Heart right ventricle (tissue), 16 donors: ENCODE measurements at places on chromosomes 3 and 15. TPM values are rescaled to one million over a fixed set of nuclear protein-coding genes. Genes with fewer than 3 reads are reported as not detected.

DNA sequence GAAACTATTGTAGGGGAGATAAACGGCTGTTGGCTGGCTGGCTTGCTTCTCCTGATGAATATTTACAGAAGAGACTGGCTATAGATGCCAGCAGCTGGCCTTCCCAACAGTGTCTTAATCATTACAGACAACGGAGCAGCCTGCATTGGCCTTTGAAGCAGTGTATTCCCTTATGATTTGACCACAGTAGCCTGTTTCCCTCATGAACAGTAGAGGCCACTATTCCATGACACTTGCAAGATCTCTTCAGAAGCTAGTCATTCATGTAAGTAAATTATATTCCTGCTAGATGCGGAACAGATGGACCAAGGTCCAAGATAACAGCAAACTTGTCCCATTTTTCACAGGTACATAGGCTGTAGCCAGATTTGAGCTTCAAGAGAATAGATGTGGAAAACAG is 47.3 kb downstream of the TMCO5A start:
- H3K27ac ChIP-seq: no peak overlapping the region
- H3K36me3 ChIP-seq: no peaks in the 10 kb centered on the region
- no peaks in the 10 kb centered on the region for H3K4me1 ChIP-seq
- H3K27me3 ChIP-seq: no peaks in the 10 kb centered on the region

DNA sequence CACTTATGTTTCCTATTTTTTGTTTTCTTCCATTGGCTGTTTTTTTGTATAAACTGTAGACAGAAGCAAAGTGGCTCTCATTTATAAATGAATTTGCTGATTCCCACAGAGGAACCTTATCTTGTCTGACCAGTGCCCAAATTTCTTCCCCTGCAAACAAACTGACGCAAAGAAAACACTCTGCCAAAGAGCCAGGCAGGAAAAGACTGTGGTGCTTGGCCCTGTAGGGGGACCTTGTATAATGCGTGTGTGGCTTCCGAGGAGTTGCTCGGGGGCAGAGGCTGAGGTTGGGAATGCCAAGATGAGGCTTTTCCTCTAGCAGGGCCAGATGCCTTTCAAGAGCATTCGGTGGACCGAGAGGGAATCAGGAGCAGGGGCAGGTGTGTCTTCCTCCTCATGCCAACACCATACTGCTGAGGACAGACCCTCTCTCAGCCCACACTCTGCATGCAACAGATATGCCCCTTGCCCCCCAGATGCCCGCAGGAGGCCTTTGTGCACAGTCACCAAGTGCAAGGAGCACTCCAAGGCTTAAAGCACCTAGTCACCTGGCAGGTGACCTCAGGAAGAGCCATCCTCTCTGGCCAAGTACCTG is 104.3 kb upstream of the ABHD17C start:
- H3K27me3 ChIP-seq: no peaks in the 10 kb centered on the region
- no peaks in the 10 kb centered on the region for H3K36me3 ChIP-seq
- DNase-seq: no peak
- H3K4me3 ChIP-seq: no peak overlapping the region
- H3K27ac ChIP-seq: no peak overlapping the region

- no peaks in the 10 kb centered on the region for H3K27me3 ChIP-seq
- H3K27ac ChIP-seq: no peak overlapping the region
- no peak overlapping the region for H3K4me3 ChIP-seq
These were observed 2.3 kb downstream of the GORASP1 start for GRCh38 chr3:39104961-39105686.

The SRPRB gene
- 28.2 TPM for total RNA-seq

- H3K36me3 ChIP-seq: no peaks in the 10 kb centered on the region
- no peak for DNase-seq
- H3K27ac ChIP-seq: no peak overlapping the region
- H3K4me1 ChIP-seq: peaks cover 21% of the 10 kb centered on the region
- peaks cover 71% of the 10 kb centered on the region for H3K27me3 ChIP-seq
These were observed 1.5 kb downstream of the SLITRK3 start for GRCh38 chr3:165194511-165195240.

GRCh38 chr3:197495999-197496745 is 59.6 kb downstream of the BDH1 start:
- no peak overlapping the region for H3K27ac ChIP-seq
- H3K27me3 ChIP-seq: no peaks in the 10 kb centered on the region
- H3K4me1 ChIP-seq: no peaks in the 10 kb centered on the region
- no peak overlapping the region for H3K4me3 ChIP-seq
- no peak for DNase-seq

- no peak overlapping the region for H3K4me3 ChIP-seq
- no peak overlapping the region for H3K27ac ChIP-seq
- peaks cover 3% of the 10 kb centered on the region for H3K27me3 ChIP-seq
These were observed 69.7 kb upstream of the LINGO1 start for GRCh38 chr15:77702211-77702957.

DNA sequence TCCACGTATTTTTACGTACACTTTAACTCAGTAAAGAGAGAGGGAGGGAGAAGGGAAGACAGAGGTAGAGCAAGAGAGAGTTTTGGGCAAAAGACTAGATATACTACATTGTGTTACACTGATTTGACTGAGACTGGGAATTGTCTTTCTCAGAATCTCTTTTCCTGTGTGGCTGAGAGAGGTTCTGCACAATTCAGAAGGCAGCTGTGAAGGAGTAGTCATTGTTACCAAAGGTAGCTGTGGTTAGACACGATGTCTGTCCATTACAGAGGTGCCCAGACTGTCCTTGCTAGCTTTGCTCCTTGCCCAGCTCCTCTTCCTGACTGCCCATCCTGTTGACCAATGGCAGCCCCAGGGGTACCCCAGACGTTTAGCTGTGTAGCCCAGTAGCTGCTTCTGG is 577.5 kb upstream of the CBLB start:
- no peak overlapping the region for H3K4me3 ChIP-seq
- H3K27ac ChIP-seq: no peak overlapping the region
- no peaks in the 10 kb centered on the region for H3K27me3 ChIP-seq
- no peak for DNase-seq

GRCh38 chr3:42504334-42505127 is 2.1 kb downstream of the VIPR1 start:
- H3K27me3 ChIP-seq: peaks cover 4% of the 10 kb centered on the region
- no peaks in the 10 kb centered on the region for H3K36me3 ChIP-seq
- peaks cover 11% of the 10 kb centered on the region for H3K4me1 ChIP-seq
- H3K4me3 ChIP-seq: no peak overlapping the region

DNA sequence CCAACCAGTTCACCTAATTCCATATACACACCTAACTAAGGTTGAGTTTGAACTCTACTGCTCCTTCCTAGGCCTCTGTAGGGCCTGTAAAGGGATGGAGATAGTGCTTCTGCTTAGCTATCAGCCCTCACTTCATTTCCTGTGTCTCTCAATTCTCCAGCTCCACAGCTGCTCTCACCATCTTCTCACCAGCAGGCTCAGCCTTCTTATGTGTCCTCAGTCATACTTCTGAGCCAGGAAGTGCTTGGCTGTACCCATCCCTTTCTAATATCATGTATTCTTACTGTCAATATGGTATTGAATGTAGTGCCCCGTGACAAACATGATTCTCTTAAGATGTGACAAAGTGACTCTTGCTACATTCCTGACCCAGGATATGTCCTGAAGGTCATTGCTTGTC is 116.9 kb downstream of the SLC9A9 start:
- DNase-seq: no peak
- H3K27me3 ChIP-seq: no peaks in the 10 kb centered on the region
- H3K4me3 ChIP-seq: no peak overlapping the region
- H3K27ac ChIP-seq: no peak overlapping the region

DNA sequence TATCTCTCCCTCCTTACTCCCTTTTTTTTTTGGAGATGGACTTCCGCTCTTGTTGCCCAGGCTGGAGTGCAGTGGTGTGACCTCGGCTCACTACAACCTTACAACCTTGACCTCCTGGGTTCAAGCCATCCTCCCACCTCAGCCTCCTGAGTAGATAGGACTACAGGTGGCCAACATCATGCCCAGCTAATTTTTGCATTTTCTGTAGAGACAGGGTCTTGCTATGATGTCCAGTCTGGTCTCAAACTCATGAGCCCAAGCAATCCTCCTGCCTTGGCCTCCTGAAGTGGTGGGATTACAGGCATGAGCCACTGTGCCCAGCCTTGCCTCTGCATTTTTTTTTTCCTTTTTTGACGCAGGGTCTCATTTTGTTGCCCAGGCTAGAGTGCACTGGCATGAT is 17.1 kb downstream of the STAG1 start:
- peaks cover 4% of the 10 kb centered on the region for H3K36me3 ChIP-seq
- H3K27me3 ChIP-seq: no peaks in the 10 kb centered on the region
- H3K4me1 ChIP-seq: peaks cover 20% of the 10 kb centered on the region
- DNase-seq: no peak
- H3K27ac ChIP-seq: no peak overlapping the region

- no peaks in the 10 kb centered on the region for H3K27me3 ChIP-seq
- H3K36me3 ChIP-seq: no peaks in the 10 kb centered on the region
- H3K4me1 ChIP-seq: peaks cover 21% of the 10 kb centered on the region
- no peak overlapping the region for H3K4me3 ChIP-seq
- no peak for DNase-seq
- H3K27ac ChIP-seq: no peak overlapping the region
These were observed 30.3 kb upstream of the HHATL start for GRCh38 chr3:42732829-42733459.

The UBL7 gene
- 51.2 TPM for total RNA-seq

The FAM3D gene
- not detected for total RNA-seq

DNA sequence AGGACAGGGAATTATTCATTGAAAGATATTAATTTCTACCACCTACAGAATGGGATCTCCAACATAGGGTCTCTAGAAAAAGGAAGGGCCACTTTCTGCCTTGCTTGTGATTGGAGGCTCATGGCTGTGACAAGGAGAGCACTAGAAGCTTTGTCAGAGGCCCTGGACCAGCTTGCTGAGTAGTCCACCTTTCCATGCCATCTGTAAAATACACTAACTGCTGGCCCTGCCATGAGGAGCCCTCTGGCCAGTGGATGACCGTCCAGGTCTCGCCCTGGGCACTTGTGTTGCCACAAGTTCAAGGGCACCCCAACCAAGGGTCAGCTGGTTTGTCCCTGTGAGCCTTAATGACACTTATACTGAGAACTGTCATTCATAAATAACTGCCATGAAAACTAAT is 1.6 kb upstream of the SYNM start:
- H3K27ac ChIP-seq: no peak overlapping the region
- H3K27me3 ChIP-seq: no peaks in the 10 kb centered on the region
- no peak for DNase-seq

The MYO9A gene
- 27.7 TPM for total RNA-seq

- no peaks in the 10 kb centered on the region for H3K4me1 ChIP-seq
- no peak overlapping the region for H3K4me3 ChIP-seq
- DNase-seq: no peak
- H3K36me3 ChIP-seq: peaks cover 61% of the 10 kb centered on the region
These were observed 105.4 kb downstream of the CLASP2 start for GRCh38 chr3:33612607-33613006.

The PAK6 gene
- total RNA-seq: 14.1 TPM

- no peak overlapping the region for H3K27ac ChIP-seq
- DNase-seq: no peak
- no peak overlapping the region for H3K4me3 ChIP-seq
- H3K36me3 ChIP-seq: no peaks in the 10 kb centered on the region
- H3K4me1 ChIP-seq: no peaks in the 10 kb centered on the region
These were observed 46.2 kb downstream of the KBTBD8 start for GRCh38 chr3:67044295-67044694.

The PIGZ gene
- 7.7 TPM for total RNA-seq

GRCh38 chr15:51647128-51647562 is 24.6 kb upstream of the DMXL2 start:
- H3K27ac ChIP-seq: no peak overlapping the region
- no peaks in the 10 kb centered on the region for H3K4me1 ChIP-seq
- peaks cover 15% of the 10 kb centered on the region for H3K27me3 ChIP-seq
- no peak overlapping the region for H3K4me3 ChIP-seq
- no peaks in the 10 kb centered on the region for H3K36me3 ChIP-seq

The ANKUB1 gene
- not detected for total RNA-seq

DNA sequence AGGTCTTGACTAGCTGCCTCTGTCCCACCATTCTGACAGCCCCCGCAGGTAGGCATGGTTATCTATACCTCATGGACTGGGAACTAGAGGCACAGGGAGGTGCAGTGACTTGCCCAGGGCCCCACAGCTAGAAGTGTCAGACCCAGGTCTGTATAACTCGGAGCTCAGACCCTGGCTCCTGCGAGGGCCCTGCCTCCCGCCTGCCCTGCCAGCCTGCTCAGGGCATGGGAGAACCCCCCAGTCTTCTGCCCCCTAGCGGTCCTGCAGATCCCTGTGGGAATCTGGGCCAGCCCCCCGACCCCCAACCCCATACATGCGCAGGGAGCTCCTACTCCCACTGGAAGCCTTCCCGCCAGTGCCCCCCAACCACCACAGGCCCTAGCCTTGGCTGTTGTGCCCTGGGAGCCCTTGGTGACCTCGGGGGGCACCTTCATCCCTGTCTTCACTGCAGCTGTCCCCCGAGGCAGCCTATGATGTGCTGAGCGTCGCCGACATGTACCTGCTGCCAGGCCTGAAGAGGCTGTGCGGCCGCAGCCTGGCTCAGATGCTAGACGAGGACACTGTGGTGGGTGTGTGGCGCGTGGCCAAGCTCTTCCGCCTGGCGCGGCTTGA is 6.9 kb downstream of the ABTB1 start:
- peaks cover 50% of the 10 kb centered on the region for H3K4me1 ChIP-seq
- peaks cover 21% of the 10 kb centered on the region for H3K36me3 ChIP-seq
- no peaks in the 10 kb centered on the region for H3K27me3 ChIP-seq
- no peak for DNase-seq

GRCh38 chr3:149414557-149415231 is 37.2 kb upstream of the TM4SF1 start:
- no peak overlapping the region for H3K4me3 ChIP-seq
- H3K27ac ChIP-seq: peak overlapping the region; percentile 17
- no peak for DNase-seq
- H3K27me3 ChIP-seq: no peaks in the 10 kb centered on the region
- H3K4me1 ChIP-seq: peaks cover 10% of the 10 kb centered on the region

- no peaks in the 10 kb centered on the region for H3K36me3 ChIP-seq
- H3K4me3 ChIP-seq: no peak overlapping the region
- no peaks in the 10 kb centered on the region for H3K4me1 ChIP-seq
- H3K27me3 ChIP-seq: no peaks in the 10 kb centered on the region
- no peak for DNase-seq
These were observed 116.2 kb upstream of the KCNMB2 start for GRCh38 chr3:178420033-178420432.

- no peaks in the 10 kb centered on the region for H3K36me3 ChIP-seq
- no peaks in the 10 kb centered on the region for H3K27me3 ChIP-seq
These were observed 11.1 kb upstream of the RPP25 start for GRCh38 chr15:74967670-74968069.

GRCh38 chr15:36598529-36599177 is 19.2 kb downstream of the CDIN1 start:
- H3K27me3 ChIP-seq: no peaks in the 10 kb centered on the region
- H3K4me3 ChIP-seq: no peak overlapping the region
- H3K36me3 ChIP-seq: no peaks in the 10 kb centered on the region
- H3K4me1 ChIP-seq: peaks cover 32% of the 10 kb centered on the region

GRCh38 chr15:41836713-41837454 is 1.8 kb upstream of the PLA2G4B start:
- H3K27ac ChIP-seq: no peak overlapping the region
- H3K4me1 ChIP-seq: peaks cover 12% of the 10 kb centered on the region
- no peak overlapping the region for H3K4me3 ChIP-seq
- DNase-seq: no peak

The TMEM212 gene
- not detected for total RNA-seq

GRCh38 chr15:37252530-37252929 is 152.2 kb upstream of the MEIS2 start:
- no peak overlapping the region for H3K4me3 ChIP-seq
- no peaks in the 10 kb centered on the region for H3K4me1 ChIP-seq
- H3K27ac ChIP-seq: no peak overlapping the region
- H3K27me3 ChIP-seq: no peaks in the 10 kb centered on the region
